Dermis microvascular lymphatic vessel endothelial cell (primary cell): ENCODE measurements at places on chromosomes 1 and 21. TPM values are rescaled to one million over a fixed set of nuclear protein-coding genes. Genes with fewer than 3 reads are reported as not detected.

GRCh38 chr1:50422946-50423669 is at the start of gene DMRTA2:
Gene DMRTA2, minus strand, starts transcription at chr1:50423443. Its CDS starts 1,907 bp downstream, at chr1:50421536.
- DNase-seq = peak; percentile 63

GRCh38 chr1:241992734-241993133 is 6.2 kb downstream of the MAP1LC3C start:
- no peak for DNase-seq

DNA sequence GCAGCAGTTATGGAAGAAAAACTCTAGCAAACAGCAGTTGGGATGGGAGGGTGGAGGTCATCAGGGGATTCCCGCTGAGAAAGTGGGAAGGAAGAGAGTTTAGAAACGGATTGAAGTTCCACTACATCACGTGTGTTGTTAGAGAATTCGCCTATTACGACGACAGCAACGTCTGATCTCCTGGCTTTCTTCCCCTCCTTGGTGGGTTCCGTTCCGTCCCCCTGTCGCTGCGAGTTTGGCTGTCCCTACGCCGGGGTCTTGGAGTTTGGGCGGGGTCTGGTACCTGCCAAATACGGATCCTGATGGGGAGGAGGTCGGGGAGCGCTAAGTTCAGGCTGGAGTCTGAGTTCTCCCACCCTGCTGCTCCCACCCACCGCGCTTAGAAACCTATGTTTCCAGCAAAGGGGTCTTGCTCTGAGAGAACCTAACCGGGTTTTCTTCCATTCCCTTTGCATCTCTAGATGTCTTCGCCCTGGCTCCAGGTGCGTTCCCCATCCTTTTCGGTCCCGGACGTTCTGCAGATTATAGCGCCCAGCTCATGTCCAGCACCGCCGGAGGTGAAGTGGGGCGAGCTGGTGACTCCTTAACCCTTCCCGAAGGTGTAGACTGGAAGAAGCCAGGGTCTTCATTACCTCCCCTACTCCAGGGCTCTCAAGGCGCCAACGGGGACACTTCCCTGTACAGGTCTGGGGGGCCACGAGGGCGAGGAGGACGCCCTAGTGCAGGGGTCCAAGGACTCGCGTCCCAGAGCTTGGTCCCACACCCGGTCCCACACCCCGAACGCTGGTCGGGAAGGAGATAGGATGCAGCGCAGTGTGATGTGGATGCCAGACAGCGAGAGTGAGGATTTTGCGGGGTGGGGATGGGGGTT is 641 bp upstream of the KCNK2 start:
- no peak for DNase-seq

DNA sequence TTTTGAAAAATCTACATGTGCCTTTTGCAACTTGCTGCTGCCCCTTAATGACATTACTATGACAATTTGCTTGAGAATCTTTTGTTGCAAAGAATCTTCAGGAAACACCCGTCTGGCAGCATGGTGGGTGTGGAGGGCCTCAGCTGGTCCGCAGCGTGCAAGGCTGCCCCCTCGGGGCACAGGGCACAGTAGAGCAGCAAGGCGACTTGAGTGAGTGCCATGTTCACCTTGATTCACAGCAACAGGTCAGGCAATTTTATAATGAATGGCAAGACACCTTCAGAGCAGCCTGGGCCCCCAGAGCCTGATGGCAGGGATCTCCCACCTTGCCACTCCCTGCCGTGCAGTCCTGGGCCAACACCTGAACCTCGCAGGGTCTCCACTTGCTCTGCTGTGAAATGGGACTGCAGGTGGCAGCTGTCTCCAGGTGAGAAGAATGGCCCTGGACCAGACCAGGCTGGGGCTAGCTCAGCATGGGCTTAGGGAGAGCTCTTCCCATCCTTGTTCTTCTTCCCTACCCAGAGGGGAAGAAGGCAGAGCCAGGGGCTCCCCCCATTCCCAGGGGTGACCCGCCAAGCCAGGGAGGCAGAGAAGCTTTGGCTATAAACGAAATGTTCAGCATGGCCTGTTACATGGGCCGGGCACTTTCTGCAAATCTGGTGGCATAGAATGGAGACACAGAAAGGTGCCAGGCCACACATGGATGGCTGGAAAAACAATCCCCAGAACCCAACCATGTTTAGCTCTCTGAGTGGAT is 34.5 kb upstream of the ACTRT2 start:
- no peak for DNase-seq

- DNase-seq = no peak
These were observed 9.9 kb downstream of the KIAA1614 start for GRCh38 chr1:180922631-180923015.

DNA sequence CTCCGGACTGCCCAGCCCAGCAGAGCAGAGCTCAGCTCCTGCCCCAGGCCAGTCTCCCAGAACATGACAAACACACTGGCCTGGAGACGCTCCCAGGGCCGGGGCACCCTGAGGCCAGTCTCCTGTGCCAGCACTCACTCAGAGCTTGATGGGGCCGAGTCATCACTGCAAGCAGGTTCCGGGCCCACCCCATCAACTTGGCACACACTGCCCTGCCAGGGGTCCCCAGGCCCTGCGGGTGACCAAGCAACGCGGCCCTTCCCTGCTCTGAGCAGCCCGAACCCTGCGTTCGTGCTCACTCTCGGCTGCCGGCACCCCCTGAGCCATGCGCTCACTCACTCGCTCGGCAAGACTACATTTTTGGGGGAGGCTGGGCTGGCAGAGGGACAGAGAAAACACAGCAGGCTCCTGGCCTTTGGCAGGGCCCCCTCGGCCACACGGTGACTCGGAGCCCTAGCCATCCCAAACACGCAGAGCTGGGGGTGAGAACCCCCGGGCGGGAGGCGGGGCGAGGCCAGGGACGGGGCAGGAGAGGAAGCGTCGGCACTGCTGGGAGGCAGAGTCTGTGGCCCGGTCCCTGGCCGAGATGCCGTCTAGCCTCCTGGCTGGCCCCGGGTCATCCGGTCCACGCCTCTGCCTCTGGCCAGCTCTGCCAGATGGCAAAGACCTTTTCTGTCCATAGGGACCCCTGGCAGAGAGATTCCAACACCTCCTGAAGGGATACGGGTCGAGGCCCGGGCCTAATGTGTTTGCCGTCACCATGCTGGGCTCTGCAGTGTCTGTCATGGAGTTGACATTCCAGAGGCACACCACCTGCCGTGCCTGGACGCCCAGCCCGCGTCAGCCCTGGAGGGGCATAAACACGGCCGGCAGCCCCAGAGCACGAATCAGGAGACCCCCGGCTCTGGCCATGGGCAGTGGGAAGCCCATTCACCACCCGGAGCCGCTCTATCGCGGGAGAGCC is 68.0 kb downstream of the MEGF6 start:
- DNase-seq = peak; percentile 39

- DNase-seq = no peak
These were observed 53.9 kb upstream of the ACTRT2 start for GRCh38 chr1:2967329-2967725.

DNA sequence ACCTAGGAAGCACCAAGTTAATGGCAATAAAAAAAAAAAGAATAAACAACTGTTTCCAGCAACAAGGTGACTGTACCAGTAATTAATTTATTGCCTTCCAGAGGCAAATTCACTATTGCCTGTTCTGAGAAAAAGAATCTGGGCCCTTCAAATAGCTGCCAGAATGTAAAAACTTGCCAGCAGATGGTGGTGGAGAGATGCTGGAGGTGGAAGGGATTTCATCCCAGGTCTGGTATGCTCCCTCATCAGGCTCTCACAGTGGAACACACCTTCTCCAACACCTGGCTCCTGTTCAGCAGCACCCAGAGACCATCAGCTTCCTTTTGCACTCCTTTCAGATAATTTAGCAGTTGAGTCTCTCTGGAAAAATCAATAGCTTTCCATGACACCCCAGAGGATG is 792.9 kb upstream of the ADAMTS5 start:
- DNase-seq = no peak

GRCh38 chr1:25744140-25744581 is 55.8 kb upstream of the SELENON start:
- no peak for DNase-seq

- DNase-seq = no peak
These were observed 99.0 kb upstream of the LBR start for GRCh38 chr1:225526878-225527277.

- DNase-seq = no peak
These were observed 35.7 kb downstream of the C1orf216 start for GRCh38 chr1:35683012-35683411.

DNA sequence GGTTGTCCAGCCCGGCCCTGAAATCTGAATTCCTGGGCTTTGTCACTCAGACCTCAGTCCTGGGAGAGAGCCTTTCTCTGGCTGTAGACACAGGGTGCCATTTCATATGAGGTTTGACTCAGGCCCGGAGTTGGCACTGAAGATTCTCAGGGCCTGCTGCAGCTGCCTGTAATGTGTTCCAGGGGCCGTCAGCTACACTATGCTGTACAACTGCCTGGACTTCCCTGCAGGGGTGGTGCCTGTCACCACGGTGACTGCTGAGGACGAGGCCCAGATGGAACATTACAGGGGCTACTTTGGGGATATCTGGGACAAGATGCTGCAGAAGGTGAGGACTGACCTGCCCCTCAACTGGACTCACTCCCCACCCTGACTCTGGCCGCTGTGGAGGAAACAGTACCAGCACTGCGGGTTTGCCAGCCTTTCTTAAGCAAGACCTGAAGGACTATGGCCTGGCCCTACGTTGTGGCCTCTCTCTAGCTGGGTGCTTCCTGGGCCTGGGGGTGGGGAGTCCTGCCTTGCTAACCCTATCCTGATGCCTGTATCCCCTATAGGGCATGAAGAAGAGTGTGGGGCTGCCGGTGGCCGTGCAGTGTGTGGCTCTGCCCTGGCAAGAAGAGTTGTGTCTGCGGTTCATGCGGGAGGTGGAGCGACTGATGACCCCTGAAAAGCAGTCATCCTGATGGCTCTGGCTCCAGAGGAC is 18.9 kb downstream of the FAAH start:
- DNase-seq = no peak

GRCh38 chr1:18197299-18197698 is 89.7 kb downstream of the IGSF21 start:
- DNase-seq = no peak

- no peak for DNase-seq
These were observed 251 bp downstream of the GPA33 start for GRCh38 chr1:167089939-167090313.

DNA sequence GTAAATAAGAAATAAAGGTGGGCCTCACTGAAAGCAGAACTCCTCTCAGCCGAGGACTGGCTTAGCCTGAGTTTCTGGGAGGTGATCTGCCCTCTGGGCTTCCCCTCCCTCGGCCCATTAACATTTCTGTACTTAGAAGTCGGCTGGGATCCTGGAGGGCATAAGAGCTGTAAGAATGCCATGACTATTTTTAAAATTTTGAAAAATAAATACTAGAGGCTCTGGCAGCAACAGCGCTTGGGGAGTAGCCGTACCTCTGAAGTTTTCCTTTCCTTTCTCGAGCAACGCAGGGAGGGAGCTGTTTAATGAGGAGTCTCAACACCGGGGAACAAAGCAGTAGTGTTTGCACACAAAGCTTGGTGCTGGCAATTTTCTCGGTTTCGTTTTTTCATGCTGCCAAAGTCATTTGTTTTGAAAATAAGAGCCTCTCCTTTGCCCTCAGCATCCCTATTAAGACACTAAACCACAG is 498.7 kb downstream of the SMYD3 start:
- no peak for DNase-seq

GRCh38 chr1:214615871-214616270 is 12.9 kb downstream of the CENPF start:
- no peak for DNase-seq

DNA sequence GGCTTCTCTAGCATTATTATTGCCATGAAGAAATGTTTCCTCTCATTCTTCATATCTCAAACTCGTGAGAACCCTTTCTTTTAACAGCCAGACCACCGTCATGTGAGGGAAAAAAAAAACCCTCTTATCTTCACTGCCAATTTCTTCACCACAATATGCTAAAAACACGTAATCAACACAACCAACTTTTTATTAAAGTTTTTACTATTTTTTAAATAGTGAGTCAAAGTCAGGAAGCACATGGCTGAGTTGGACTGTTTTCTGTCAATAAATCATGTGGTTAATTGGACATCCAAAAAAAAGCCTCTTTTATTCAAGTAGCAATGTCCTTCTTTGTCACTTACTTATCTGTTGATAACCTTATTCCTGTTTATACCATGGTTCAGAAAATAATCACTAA is 55.9 kb upstream of the SAMD13 start:
- DNase-seq = peak; percentile 1

DNA sequence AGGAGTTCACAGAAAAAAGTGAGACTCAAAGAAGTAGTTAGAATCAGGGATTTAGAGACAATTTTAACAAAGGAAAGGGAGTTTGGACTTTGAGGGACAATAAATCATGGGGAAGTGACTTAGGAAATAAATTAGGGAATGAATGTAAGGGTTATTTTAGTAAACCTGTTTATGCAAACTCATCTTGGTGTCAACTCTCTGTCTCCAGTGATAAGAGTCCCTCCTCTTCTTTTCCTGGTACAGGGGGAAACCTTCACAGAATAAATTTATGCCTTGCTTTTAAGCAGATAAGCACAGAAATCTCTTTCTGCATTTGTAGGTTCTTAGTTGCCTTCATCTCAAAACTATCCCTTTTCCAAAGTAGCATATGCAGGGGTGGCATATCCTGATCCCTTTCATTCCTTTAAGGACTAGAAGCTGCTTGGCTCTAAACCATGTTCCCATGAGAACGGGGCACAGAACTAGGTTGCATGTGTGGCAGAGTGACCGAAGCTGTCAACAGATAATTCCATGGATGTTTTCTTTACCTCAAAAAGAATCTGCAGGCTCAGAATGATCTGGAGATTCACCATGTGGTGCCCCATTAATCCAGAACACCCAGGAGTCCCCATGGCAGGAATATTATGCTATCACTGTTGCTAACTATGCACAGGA is 155.4 kb downstream of the ZNF648 start:
- no peak for DNase-seq

DNA sequence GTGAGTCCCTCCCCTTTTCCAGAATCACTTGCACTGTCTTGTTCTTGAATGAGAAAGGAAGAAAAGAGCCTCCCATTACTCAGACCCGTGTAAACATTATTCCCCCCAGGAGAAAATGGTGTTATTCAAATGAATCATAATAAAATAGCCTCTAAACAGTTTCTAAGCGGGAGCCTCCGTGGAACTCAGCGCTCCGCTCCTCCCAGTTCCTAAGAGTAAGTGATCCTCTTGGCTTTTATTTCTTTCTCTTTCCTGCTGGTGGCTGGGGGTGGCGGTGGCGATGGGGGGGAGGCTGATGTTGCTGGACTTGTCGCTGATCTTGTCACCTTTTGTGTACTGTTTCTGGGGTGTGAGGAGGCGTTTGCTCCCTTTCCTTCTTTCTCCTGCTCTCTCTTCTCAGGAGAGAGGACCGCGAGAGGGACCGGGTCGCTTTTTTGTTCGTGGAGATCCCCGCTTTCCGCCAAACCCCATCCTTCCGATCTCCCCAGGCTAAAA is 781 bp downstream of the PROX1 start:
- peak; percentile 52 for DNase-seq

DNA sequence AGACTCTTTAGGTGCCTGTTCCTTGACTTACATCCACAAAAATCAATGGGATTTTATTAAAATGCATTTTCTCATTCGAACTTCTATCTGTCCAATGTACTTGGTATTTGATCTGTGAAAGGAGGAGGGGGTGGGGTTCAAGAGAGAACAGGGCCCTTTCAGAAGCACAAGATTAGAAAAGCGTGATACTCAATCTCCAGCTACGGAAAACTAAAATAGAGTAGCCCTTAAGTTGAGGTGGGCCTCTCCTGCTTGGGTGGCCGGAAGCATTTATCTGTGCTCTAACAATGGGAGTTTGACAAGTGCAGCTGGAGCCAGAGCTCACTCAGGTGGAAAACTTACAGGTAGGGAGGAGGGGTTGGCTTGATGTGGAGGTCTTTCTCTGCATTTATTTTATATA is 462 bp upstream of the RXRG start:
- no peak for DNase-seq

Gene CA6
- not detected in 2 replicates for total RNA-seq

Gene DUSP10
- total RNA-seq = 2.6 and 7.8 TPM in 2 replicates

Gene PGLYRP4
- not detected in 2 replicates for total RNA-seq

Gene LIPI
- not detected in 2 replicates for total RNA-seq

Gene OPTC
- not detected in 2 replicates for total RNA-seq
